Kidney tubule cell (primary cell): ENCODE measurements at places on chromosomes 12 and 14.

DNA sequence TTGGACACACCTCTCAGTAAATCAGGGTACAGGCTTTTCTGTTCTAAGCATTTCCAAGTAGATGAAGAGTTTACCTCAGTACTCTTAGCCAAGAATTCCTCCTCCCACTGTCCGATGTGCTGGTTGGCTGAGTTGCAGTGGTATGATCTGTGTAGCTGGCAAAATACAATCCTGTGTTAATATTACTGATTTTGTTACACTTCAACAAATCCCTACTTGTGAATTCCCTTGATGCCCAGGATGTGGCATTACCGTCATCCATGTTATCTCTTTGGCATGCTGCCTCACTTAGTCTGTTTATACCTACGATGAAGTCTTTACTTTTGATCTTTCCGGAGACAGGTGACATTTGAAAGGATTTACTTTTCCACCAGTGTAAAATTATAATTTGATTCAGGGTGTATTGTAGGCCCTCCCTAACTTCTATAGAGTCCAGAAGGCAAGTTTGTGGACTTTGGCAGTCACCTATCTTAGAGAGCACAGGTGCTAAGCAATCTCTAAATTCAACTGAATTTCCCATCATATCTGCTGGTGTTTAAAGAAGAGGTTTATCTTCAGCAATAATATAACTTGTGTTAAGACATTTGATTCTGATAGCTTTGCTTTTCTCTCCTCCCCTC lies 10.1 kb downstream of the CCDC196 start:
- peak; percentile 61 for DNase-seq

GRCh38 chr12:76085520-76085868 lies 1.0 kb upstream of the NAP1L1 start:
- peak; percentile 75 for DNase-seq

- DNase-seq = peak; percentile 93
Measured at GRCh38 chr12:78403136-78403535, 461.4 kb upstream of the SYT1 start.

DNA sequence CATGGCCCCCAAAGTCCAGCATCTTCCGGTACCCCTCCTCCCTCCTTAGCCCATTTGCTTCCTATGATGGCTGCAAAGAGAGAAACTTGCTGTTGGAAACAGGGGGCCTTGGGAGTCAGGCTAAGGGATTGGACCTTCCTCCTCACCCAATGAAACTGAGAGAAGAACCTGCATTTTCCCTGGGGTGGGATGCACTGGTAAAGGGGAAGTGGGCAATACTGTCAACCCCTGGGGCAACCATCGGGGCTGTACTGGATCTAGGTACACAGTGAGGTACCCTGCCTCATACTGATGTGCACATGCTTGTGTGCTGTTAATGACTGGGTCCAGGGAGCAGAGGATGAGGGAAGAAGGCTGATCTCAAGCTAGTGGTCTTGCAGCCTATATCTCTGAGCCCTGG lies 11.0 kb upstream of the JPH4 start:
- no peak for DNase-seq

GRCh38 chr14:76462330-76462729 lies 86.4 kb downstream of the ESRRB start:
- DNase-seq = no peak

- DNase-seq = peak; percentile 89
Measured at GRCh38 chr12:13167226-13167625, 29.3 kb upstream of the EMP1 start.

- no peak for DNase-seq
Measured at GRCh38 chr14:24535737-24536136, 27.7 kb upstream of the CMA1 start.

- DNase-seq = no peak
Measured at GRCh38 chr12:33771889-33772288, 250.4 kb upstream of the ALG10 start.

GRCh38 chr14:33702293-33702692 lies 248.6 kb downstream of the EGLN3 start:
- no peak for DNase-seq

DNA sequence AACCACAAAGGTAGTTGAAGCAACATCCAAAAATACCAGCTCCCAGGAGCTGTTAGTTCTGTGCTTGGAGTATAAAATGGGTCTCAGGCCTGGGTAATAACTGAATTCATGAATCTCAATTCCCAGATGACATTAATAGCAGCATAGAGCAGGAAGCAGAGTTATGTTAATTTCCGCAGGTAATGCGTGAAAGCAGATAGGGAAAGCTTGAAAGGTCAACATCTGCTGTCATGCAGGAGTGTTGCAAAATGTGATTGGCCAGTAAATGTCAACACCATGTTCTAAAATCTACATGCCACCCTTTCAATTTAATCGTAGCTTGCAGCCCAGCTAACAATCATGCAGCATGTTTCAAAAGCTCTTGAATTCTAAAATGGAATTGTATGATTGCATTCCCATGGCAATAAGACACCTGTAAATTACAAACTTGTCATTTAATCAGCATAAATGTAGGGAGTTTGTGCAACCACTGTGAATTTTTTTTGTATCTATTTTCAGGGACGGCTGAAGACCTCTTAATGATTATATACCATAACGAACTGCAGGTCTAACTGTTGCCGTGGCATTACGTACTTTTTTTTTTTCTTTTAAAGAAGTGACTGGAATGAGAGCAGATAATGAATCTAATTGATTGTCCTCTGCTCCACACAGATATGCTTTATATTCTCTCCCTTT lies 635.8 kb upstream of the FOXG1 start:
- no peak for DNase-seq

DNA sequence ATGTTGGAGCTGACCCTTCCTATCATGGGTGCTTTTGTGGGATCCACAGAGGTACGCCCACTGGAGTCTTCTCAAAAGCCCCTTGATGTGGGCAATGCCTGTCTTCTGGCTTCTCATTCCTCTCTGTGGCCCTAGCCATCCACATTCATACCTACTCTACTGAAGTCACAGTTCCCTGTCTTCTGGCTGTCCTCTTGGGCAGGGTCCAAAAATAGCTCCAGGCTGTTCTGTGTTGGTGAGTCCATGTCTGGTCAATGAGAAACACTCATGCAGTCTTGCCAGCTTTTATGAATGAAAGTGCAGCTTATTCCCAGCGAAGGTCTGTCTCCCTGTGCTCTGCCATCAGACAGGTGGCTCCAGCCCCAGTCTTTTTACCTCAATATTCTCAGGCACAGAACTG lies 135.9 kb upstream of the MDM1 start:
- DNase-seq = no peak

DNA sequence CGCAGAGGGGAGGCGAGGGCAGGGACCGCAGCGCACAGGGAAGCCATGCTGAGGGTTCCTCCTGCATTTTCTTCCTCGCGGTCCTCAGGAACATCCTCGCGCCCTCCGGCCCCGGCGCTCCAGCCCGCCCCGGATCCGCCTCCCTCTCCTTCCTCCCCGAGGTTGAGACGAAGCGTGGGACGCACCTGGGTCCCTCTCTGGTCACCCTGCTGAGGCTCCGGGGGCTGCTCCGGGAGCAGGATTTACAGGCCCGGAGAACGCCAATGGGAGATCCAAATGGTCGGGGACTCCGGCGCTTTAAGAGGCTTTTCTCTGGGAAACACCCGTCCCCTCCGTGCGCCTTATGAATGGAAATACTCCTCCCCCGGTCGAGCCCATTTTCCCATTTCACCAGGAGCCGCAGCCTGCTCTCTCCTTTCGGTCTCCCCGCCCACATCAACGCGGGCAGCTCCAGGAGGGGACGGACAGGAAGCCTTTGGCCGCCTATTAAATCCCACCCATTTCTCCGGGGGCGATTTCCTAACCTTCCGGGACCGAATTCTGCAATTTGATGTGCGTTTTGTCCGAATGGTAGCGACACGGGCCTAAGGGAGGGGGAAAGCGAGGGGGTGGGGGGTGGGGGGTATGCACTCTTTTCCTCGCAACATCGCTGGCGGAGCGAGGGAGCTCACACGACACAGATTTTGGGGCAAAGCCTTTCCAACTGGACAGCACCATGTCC lies at the start of gene UNC79:
Gene UNC79 (plus strand): TSS at position 625 of the 721 bp plus-strand sequence. CDS start 91 bp downstream, at position 716.
- peak; percentile 23 for DNase-seq

GRCh38 chr12:89815225-89815624 lies 106.6 kb upstream of the ATP2B1 start:
- DNase-seq = no peak

DNA sequence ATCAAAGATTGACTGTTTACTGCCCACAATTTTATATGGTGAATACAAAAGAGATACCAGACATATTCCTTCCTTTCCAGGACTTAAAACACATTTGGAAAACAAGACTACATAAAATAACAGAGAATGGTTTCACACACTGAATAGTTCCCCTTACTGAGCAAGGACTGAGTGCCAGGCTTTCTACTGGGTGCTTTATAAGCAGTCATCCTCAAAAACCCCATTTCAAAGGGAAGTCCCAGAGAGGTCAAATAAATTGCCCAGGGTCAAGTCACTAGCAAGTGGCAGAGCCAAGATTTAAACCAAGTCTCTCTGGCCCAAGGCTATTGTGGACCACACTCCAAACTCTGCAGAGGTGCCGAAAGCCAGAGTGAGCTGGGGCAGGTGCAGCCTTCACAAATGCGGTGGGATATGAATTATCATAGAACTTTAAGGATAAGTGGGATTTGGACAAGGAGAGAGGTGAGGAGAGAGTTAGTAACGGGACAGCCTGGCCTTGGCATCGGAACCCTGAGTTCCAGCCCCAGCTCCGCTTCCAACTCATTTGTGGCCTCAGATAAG lies 9.1 kb upstream of the RPAP3 start:
- DNase-seq = no peak

GRCh38 chr12:23560611-23561010 lies 388.9 kb downstream of the SOX5 start:
- no peak for DNase-seq

GRCh38 chr14:67192366-67192765 lies 3.1 kb downstream of the GARIN2 start:
- no peak for DNase-seq

DNA sequence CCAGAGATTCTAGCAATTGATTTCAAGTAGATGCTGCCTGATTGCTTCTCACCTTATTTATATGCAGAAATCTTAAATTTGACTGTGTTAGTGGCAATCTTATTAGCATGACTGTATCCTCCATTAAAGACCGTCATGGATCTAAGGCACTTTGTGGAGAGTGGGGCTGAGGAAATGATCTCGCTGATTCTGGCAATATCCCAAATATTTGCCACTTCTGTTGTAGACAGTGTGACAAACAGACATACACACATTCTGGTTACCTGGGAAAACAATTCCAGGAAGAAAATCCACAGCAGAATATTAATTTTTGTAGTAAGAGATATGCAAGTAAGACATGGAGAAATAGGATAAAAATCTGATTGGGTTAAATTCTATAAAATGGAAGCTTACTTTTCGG lies 269.0 kb upstream of the G2E3 start:
- peak; percentile 79 for DNase-seq

GRCh38 chr14:106556665-106557289 lies 1030.4 kb downstream of the TMEM121 start:
- DNase-seq = peak; percentile 53

GRCh38 chr12:20549108-20549719 lies 145.9 kb upstream of the SLCO1C1 start:
- no peak for DNase-seq

DNA sequence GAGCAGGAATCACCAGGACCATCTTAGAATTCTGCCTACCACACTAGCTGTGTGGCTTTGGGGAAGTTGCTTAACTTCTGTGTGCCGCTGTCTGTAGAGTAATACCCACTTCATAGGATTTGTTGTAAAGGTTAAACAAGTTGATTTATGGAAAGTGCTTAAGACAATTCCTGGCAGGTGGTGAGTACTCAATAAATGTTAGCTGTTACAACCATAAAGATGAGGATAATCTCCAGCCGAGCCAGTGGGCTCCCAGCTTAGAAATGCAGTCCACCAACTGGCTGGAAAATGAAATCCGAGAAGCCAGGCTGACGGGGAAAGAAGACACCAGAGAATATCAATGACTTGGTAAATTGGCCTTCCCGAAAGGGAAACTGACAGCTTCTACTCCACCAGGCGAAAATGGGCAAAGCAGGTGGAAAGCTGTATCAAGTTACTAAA lies 173.5 kb downstream of the CHST11 start:
- no peak for DNase-seq

DNA sequence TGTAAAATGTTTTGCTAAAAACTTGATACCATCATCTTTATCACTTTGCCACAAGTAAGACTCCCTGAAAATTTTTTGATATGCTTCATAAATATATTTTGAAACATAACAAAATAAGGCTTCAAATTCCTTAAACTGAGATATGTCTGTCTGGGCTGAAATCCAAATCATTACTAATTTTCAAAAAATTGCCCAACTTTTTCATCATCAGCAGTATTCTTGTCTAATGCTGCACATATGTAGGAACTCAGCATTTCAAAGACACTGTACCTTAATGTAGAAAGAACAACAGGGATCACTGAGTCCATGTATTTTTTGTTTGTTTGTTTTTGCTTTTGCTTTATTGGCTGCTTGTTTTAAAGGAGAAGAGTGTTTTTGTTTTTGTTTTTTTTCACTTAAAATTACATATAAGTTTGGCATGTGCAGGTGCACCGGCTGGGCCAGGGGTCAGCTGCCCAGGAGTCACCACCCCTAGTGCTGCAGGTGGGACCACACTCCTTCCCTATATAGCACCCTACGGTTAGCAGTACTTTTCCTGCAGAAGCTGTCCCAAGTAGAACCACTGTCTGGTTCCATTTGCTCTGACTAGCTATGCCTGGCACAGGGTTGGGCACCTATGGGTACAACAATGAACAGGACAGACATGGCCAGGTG lies 231.2 kb downstream of the PIK3C2G start:
- no peak for DNase-seq

- DNase-seq = no peak
Measured at GRCh38 chr12:132154341-132154761, 10.1 kb downstream of the NOC4L start.

DNA sequence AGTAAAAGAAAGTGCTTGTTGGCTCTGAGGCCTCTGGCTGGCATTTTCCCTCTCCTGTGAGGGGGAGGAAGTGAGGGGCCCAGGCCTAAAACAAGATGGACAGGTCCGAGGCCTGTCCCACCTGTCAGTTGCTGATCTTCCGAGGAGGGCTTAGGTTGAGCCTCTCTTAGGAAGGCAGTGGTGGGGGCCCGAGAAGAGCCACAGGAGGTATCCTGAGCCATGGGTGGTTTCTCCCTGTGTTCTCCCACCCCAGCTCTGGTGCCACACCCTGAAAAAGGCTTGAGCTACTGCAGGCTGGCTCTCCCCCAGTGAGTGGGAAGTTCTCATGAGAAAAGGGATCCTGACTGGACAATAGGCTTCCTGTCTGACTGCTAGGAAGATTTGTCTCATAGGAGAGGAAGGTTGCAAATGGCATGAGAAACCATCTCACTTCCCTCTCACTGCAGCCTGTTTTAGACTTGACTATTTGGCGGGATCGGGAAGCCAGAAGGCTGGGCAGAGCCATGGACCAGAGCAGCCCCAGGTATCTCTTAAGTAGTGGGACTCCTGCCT lies 72.1 kb upstream of the SRSF5 start:
- DNase-seq = peak; percentile 28
